Left colon (tissue), 2 donors: ENCODE measurements at places on chromosomes 6 and 20.

DNA sequence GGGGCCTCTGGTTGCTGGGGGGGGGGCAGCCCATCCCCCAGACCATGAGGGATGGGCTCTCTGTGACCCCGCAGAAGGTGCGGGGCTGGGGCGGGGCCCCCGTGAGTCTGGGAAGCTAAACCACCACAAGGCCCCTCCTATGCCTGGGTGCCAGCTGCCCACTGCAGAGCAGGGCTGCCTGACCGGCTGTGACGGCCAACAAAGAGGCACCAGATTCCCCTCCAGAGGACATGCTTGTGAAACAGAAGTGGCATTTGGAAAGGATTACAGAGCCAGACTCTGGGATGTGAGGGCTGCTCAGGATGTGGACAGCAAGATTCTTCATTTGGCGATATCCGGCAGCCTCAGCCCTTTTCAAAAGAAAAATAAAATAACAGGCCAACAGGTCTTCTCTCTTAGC is 16.5 kb upstream of the NTSR1 start:
- no peak for DNase-seq

DNA sequence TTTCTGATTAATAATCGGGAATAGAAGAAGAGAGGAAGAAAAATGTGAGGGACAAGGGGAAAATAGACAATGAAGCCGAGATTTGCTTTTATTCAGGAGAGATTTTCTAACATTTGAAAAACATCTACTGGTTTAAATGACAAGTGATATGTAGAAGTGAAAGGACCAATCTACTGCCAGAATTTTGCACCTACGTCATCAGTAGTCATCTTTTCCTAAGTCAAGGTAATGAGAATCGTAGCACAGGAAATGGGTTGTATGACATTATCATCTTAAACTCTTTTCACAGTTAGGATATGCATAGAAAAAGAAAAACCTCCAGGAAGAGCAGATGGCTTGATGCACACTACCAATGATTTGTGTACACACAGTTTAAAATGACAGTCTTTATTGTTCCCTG is 45.3 kb upstream of the RAB32 start:
- DNase-seq, result no peak

- no peak for DNase-seq
Measured at GRCh38 chr6:1715336-1715735, 105.6 kb downstream of the FOXC1 start.

GRCh38 chr6:136398453-136398852 is 108.8 kb upstream of the BCLAF1 start:
- DNase-seq, result no peak

DNA sequence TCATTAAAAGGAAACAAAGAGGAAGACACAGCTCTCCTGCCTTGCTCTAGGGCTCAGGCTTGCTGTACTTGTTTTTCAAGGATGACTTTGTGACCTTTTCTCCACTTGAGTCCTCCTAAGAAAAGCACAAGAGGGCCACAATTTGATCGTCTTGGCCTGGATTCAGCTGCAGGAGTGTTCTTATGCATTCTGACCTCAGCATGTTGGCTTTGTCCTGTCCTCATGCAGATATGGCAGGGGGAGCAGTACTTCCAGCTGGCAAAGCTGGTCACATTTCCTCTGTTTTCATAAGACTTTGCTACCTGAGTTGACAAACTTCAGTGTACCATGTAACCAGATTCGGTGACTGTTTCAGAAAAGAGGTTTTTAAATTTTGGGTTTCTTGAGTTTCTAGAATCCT is 30.8 kb downstream of the KDM1B start:
- no peak for DNase-seq
